ENCODE measurements at places on chromosomes 4 and X. TPM values are rescaled to one million over a fixed set of nuclear protein-coding genes. Genes with fewer than 3 reads are reported as not detected.

- peak; percentile 40 for DNase-seq
- H3K27ac ChIP-seq = no peak overlapping the region
- no peaks in the 10 kb centered on the region for H3K27me3 ChIP-seq
- no peaks in the 10 kb centered on the region for H3K4me1 ChIP-seq
Measured at GRCh38 chr4:2298532-2298991, 36.7 kb upstream of the MXD4 start.

DNA sequence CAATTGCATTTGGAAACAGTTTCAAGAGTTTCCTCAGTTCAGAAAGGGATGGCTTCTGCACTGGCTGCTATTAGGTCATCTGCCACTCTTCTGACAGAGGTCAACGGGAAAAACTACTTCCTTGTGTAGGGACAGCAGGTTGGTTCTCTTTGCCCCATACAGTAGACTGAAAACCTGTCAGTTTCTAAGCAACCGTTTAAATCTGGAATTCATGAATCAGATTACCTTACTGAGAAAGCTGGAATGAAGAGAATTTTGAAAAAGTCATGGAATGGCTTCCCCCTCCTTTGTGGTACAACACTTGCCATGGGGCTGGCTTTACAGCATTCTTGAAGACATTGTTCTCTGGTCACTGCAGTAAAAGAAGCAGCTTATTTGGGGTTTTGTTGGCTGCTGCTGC lies 240.3 kb downstream of the IL1RAPL2 start:
- H3K27ac ChIP-seq = no peak overlapping the region
- DNase-seq = no peak
- no peaks in the 10 kb centered on the region for H3K27me3 ChIP-seq
- no peaks in the 10 kb centered on the region for H3K36me3 ChIP-seq

GRCh38 chr4:15677507-15677988 lies 4.1 kb upstream of the FAM200B start:
- H3K27ac ChIP-seq = no peak overlapping the region
- H3K4me3 ChIP-seq = no peak overlapping the region
- H3K36me3 ChIP-seq = no peaks in the 10 kb centered on the region

Gene UGT2A3
- total RNA-seq = not detected

Gene FAM9B
- not detected for total RNA-seq

Gene ABCG2
- 0.76 TPM for total RNA-seq

Gene FAM47A
- not detected for total RNA-seq

Gene HTR2C
- total RNA-seq = not detected

DNA sequence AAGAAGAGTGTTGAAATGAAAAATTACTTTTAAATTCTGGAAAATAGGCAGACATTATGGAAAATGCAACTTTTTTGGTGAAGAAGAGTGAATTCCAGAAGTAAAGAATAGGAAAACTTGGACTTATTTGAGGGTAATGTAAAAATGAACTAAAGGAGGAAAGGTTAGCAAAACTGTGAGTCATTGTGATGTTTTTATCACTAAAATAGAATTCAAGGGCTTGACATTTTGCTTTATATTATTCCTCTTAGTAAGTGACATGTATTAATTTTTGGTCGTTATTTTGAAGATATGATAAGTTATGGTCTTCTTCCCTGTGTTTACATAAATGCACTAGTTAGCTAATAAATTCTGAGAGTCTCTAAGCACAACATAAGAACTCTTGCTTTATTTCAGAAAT lies 390.9 kb downstream of the FAT4 start:
- H3K27ac ChIP-seq = no peak overlapping the region
- H3K27me3 ChIP-seq = no peaks in the 10 kb centered on the region
- H3K36me3 ChIP-seq = no peaks in the 10 kb centered on the region
- H3K4me1 ChIP-seq = peaks cover 16% of the 10 kb centered on the region

- H3K27me3 ChIP-seq = no peaks in the 10 kb centered on the region
- DNase-seq = no peak
- no peaks in the 10 kb centered on the region for H3K36me3 ChIP-seq
- no peak overlapping the region for H3K4me3 ChIP-seq
Measured at GRCh38 chr4:3498407-3498806, 33.8 kb downstream of the LRPAP1 start.

Gene PITX2
- total RNA-seq = 5.8 TPM

DNA sequence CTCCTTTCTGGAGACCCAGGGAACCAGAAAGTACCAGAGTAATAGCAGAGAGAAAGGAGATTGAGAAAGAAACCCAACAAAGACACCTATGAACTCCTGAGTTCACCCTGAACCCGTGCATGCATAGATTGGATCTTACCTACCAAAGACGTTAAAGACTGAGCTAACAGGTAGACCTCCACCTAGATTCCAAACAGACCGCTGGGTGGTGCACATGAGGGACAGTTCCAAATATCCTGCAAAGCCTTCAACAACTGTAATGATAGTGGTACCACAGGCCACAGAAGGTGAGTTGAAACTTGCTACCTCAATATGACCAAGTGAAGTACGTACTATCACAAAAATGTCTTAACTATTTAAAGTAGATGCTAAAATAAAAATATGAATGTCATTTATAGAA lies 34.0 kb upstream of the NR0B1 start:
- DNase-seq = no peak
- H3K27me3 ChIP-seq = no peaks in the 10 kb centered on the region
- no peak overlapping the region for H3K4me3 ChIP-seq
- H3K36me3 ChIP-seq = no peaks in the 10 kb centered on the region
- no peak overlapping the region for H3K27ac ChIP-seq

- H3K36me3 ChIP-seq = no peaks in the 10 kb centered on the region
- H3K4me3 ChIP-seq = no peak overlapping the region
- H3K27me3 ChIP-seq = peaks cover 76% of the 10 kb centered on the region
- no peak overlapping the region for H3K27ac ChIP-seq
- H3K4me1 ChIP-seq = no peaks in the 10 kb centered on the region
- peak; percentile 25 for DNase-seq
Measured at GRCh38 chr4:8110071-8110986, 48.3 kb downstream of the ABLIM2 start.

DNA sequence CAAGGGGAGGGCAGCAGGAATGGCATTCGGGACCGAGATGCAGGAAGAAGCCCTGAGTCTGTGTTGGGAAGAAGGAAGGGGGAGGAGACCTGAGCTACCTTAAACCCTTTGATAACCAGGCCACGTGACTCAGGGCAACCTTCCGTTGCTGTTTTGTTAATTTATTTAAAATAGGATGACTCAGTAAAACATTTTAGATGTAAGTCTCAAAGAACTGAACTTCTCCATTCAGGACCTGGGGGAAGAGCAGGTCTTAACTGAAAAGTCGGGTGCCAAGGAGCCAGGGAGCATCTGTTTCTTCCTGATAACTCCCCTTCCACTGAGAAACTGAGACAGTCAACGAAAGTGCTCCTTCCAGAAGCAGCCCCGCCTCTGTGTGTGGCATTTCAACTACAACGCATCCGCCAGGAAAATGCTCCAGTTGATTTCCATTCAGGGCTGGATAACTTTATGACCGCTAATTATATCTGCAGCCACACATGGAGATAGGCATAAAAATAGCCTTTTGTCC lies 88.0 kb downstream of the IRF2 start:
- H3K36me3 ChIP-seq = peaks cover 11% of the 10 kb centered on the region
- no peaks in the 10 kb centered on the region for H3K27me3 ChIP-seq
- no peak overlapping the region for H3K27ac ChIP-seq
- H3K4me3 ChIP-seq = no peak overlapping the region

DNA sequence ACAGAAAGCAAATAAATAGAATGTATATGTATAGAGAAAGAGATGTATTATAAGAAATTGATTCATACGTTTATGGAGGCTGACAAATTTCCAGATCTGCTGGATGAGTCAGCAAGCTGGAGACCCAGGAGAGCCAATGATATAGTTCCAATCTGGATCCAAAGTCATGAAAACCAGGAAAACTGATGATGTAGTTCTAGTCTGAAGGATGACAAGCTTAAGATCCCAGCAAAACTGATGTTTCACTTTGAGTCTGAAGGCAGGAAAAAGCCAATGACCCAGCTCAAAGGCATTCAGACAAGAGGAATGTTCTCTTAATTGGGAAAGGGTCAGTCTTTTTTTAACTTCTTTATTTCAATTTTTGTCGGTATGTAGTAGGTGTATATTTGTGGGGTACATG lies 102.6 kb downstream of the LHFPL1 start:
- H3K27ac ChIP-seq = no peak overlapping the region
- H3K36me3 ChIP-seq = no peaks in the 10 kb centered on the region
- no peak overlapping the region for H3K4me3 ChIP-seq
- DNase-seq = peak; percentile 1
- no peaks in the 10 kb centered on the region for H3K4me1 ChIP-seq
- no peaks in the 10 kb centered on the region for H3K27me3 ChIP-seq

GRCh38 chr4:185142912-185143600 lies at the start of gene SLC25A4:
SLC25A4 (plus strand) TSS chr4:185143266; CDS start chr4:185143373, 107 bp downstream.
- no peaks in the 10 kb centered on the region for H3K27me3 ChIP-seq
- DNase-seq = peak; percentile 85
- H3K27ac ChIP-seq = no peak within 1 kb of the TSS
- no peaks in the 10 kb centered on the region for H3K36me3 ChIP-seq

DNA sequence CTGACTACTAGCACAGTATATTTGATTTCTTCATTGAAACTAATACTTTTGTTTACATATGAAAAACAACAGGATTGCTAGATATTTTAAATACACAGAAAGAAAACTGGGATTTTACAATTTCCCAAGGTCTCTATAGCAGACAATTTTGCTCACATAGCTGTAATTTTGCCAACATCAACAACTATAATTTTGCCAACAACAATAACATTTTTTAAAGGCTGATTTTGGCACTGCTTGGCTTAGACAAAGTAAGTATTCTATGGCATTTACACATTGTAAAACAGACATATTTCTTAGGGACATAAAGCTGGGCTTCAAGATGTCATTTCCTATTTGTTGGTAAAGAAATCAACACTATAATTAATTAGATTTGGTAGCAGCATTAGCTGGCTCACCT lies 922.1 kb downstream of the RAB28 start:
- H3K27ac ChIP-seq = no peak overlapping the region
- no peaks in the 10 kb centered on the region for H3K4me1 ChIP-seq
- DNase-seq = no peak
- no peak overlapping the region for H3K4me3 ChIP-seq

DNA sequence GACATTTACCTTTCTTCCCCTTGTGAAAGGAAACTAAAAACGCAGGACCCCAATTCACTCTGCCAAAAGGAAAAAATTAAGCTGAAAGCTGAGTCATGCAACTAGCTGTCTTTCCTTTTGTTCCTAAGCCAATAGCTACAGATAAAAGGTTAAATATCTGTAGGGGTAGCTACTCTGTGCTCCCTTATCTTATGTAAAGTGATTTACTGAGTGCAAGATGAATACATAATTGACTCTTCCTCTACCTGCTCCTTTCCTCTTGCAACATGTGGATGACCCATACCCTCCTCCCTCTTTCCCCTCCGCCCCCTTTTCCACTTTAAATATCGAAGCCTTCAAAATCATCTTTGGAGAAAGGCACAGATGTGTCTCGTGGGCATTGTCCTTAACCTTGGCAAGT lies 68.0 kb upstream of the ZNF157 start:
- no peaks in the 10 kb centered on the region for H3K4me1 ChIP-seq
- no peak overlapping the region for H3K27ac ChIP-seq
- no peaks in the 10 kb centered on the region for H3K36me3 ChIP-seq
- H3K4me3 ChIP-seq = no peak overlapping the region

GRCh38 chrX:69089203-69089602 lies 76.0 kb downstream of the PJA1 start:
- no peaks in the 10 kb centered on the region for H3K36me3 ChIP-seq
- no peaks in the 10 kb centered on the region for H3K4me1 ChIP-seq
- no peaks in the 10 kb centered on the region for H3K27me3 ChIP-seq

- H3K27me3 ChIP-seq = peaks cover 29% of the 10 kb centered on the region
- no peak overlapping the region for H3K4me3 ChIP-seq
- no peaks in the 10 kb centered on the region for H3K4me1 ChIP-seq
- DNase-seq = no peak
Measured at GRCh38 chr4:6465955-6466354, 6.5 kb downstream of the PPP2R2C start.

Gene ZFP92
- total RNA-seq = not detected

DNA sequence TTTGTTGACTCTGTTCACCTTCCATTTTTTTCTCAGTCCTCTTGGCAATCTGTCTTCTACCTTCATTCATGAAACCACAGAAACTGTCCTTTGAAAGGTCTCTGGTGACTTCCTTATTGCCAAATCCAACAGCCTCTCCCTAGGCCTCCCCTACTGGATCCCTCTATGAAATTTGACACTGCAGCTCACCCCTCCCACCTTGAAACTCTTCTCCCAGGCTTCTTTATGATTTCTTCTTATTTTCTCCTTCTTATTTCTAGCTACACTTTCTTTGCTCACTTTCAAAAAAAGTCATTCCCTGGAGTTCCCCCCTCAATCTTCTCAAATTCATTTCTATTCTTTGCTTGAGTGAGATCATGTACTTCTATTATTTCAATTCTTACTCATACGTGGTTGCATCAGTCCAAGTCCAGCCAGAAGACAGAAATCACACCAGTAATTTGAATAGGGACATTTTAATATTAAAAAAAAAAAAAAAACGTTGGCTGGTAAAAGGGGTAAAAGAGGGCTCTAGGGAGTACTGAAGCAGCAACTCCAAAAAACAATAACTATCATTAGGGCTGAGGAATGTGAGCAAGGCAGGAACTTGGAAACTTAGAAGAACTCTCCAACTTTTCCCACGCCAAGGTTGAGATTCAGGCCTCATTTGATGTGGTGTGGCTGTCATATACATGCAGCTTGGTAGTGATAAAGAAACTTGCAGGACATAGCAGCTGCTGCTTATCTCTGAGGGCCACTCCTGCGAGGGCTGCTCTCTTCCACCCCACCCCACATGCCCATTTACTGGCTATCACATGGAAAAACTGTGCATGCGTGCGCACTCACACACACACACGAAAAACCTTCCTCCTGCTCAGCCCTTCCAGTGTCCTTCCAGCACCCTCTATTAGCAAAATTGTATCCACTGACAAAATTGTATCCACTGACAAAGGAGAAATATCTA lies 169.8 kb upstream of the GALNT7 start:
- DNase-seq = peak; percentile 76
- peaks cover 5% of the 10 kb centered on the region for H3K27me3 ChIP-seq
- 0 out of 2 replicates have a peak overlapping the region, but pooled peaks have one; percentile 7 for H3K4me3 ChIP-seq
- peaks cover 26% of the 10 kb centered on the region for H3K4me1 ChIP-seq
- H3K27ac ChIP-seq = peak overlapping the region; percentile 35

GRCh38 chr4:7902101-7902553 lies 37.5 kb downstream of the AFAP1 start:
- no peak for DNase-seq
- H3K4me1 ChIP-seq = peaks cover 75% of the 10 kb centered on the region
- H3K27ac ChIP-seq = peak overlapping the region; percentile 91
- H3K4me3 ChIP-seq = no peak overlapping the region

GRCh38 chrX:119729408-119730201 lies 28.8 kb upstream of the SOWAHD start:
- H3K4me1 ChIP-seq = no peaks in the 10 kb centered on the region
- DNase-seq = peak; percentile 79
- no peaks in the 10 kb centered on the region for H3K27me3 ChIP-seq
- H3K36me3 ChIP-seq = no peaks in the 10 kb centered on the region

Data from GM23248 (cell line).